ENCODE measurements at places on chromosomes 4 and X. TPM values are rescaled to one million over a fixed set of nuclear protein-coding genes. Genes with fewer than 3 reads are reported as not detected.

DNA sequence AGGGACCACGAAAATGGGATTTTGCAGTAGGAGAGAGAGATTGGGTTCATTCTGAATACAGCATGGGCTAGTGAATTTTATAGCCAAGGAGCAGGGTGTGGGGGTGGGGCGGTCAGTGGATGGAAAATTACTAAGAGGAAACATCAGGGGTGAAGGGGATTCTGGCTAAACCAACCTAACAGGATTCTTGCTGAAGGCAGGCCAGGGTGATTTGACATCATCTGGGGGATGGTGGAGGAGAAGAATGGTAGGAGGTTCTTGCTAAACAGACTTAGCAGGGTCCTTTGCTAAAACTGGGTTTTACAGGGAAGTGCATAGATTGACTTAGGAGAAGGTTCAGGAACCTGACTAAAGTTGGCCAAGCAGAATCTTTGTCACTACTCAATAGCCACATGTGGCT lies 91.9 kb downstream of the DNAAF6 start:
- DNase-seq = no peak

DNA sequence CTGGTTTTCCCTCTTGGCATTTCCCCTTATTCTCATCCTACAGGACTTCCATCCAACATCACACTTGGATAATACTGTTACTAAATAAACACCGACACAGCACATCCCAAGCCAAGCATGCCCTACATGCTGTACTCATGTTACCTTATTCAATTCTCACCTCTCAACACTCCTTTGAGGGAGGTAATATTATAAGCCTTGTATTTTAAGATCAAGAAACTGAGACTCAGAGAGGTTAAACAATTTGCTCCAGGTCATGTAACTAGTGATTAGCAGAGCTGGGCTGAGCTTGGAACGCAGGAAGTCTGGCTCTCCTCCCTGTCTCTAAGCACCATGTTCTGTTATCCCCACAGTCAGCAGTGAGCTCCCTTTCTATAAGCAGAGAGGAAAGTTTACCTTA lies 333.6 kb upstream of the IGFBP7 start:
- DNase-seq = no peak

The TMPRSS11A gene
- not detected for total RNA-seq

The COPS4 gene
- 43.5 TPM for total RNA-seq

The FHDC1 gene
- total RNA-seq = 0.88 TPM

DNA sequence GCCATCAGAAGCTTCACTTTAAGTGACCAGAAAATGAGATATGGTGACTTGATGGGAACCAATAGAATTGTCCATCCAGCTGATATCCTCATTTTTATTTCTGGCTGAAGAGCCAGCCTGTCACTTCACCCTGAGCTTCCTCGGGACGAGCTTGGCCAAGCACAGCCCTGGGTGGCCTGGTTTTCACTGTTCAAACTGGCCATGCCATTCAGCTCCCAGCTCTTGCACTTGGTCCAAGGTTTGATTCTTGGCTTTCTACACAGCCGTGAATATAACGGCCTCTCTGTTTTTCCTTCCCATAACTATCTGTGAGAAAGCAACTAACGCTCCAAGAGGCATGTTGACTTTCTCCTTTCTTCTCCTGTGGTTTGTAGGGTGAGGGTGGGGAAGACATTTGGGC lies 71.9 kb downstream of the LIMCH1 start:
- DNase-seq = no peak

GRCh38 chr4:81215931-81216330 lies 909 bp upstream of the PRKG2 start:
- DNase-seq = no peak

The ATP1B4 gene
- total RNA-seq = not detected

The CLDN34 gene
- 0.35 TPM for total RNA-seq

DNA sequence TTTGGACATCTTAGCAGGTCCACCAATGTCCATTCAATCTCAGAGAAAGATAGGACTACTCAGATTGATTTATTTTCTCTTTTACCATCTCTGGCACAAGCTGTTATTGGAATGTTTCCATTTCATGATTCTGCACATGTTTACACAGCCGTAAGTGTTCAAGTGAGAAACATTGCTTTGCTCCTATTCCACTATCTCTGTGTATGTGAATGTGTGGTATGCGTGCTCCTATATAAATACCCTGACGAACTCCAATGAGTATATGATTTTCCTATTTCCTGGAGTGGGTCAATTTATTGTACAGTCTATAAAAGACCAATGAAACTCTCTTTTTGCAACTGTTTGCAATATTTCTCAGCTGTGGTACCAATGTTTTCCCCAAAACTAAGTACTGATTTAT lies 221.0 kb upstream of the GALNT7 start:
- no peak for DNase-seq
